IMR-90 (cell line): ENCODE measurements at places on chromosomes 12 and 14. TPM values are rescaled to one million over a fixed set of nuclear protein-coding genes. Genes with fewer than 3 reads are reported as not detected.

DNA sequence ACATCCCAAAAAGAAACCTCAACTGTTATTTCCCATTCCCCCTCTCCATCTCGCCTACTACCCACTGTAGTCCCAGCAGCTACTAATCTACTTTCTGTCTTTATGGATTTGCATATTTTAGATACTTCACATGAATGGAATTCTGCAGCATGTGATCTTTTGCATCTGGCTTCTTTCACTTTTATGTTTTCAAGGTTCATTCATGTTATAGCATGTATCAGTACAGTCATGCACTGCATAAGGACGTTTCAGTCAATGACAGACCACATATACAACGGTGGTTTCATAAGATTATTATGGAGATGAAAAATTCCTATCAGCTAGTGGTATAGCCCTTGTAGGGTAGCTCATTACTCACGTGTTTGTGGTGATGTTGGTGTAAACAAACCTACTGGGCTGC is 24.5 kb downstream of the PCNX4 start:
- peak; percentile 26 for DNase-seq

DNA sequence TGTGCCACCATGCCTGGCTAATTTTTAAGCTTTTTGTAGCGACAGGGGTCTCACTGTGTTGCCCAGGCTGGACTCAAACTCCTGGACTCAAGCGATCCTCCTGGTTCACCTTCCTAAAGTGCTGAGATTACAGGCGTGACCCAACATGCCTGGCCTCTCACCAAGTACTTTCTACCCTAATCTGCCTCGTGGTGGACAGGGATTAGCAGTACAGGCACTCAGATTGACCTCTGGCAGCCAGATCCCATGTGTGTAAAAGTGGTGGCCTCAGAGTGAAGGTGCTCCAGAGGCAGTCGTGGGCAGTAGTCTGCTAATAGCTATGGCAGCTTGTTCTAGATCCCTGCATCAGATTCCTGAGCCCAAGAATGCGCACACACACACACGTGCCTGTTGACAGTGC is 30.9 kb downstream of the MTHFD1 start:
- DNase-seq = no peak

GRCh38 chr14:77327111-77327510 is 6.3 kb downstream of the GSTZ1 start:
- no peak for DNase-seq

GRCh38 chr12:131795690-131796410 is 32.3 kb upstream of the MMP17 start:
- DNase-seq = no peak

DNA sequence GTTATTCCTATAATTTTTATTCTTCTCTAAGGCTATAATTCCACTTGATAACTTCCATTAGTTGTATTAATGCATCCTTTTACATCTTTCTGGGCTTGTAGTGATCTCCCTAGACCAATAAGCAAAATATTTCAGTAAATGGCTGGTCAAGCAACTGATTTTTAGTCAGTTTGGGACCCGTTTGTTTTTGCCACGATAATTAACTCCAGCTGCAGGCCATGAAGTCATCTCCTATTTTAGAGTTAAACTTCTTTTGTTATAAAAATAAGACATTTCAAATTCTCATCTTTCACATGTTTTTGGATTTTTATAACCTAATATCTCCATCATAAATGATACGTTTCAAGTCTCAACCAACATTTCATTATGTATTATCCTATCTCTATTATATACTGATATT is 49.4 kb downstream of the MAGOHB start:
- DNase-seq = no peak

DNA sequence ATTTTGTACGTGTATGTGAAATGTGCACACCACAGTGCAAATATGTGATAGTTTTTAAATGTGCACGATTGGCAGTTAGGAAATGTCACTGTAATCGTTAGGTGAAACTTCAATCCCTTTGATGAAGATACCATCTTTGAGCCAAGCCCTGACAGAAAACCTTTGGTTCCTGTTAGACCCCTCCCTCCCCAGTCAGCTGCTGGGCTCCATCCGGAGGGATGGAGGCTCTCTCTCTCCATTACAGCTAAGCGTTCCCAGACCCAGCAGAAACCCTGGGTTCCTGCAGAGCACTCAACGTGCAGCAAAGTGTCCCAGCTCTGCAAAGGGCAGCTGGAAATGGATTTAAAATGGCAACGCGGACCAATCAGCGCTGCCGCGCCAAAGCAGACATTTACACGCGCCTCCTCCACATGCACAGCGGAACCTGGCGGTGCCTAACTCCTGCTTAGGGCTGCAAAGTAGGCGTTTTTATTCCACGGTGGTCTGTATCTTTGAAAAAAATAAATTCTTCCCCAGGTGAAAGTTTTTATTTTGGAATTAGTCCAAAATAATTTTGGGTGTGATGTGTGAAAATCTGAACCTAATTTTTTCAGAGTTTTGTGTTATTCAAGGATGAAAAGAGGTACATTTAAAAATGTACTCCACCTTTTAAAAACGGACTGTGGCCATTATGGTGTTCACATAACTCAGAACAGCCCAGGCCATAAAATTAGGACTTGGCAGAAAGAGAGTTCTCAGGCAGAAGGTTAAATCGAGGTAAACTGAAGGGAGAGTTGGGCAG is 1.4 kb upstream of the HMGA2 start:
- peak; percentile 79 for DNase-seq

GRCh38 chr14:43418324-43418723 is 1088.8 kb downstream of the FSCB start:
- DNase-seq = no peak

- DNase-seq = no peak
Observed at GRCh38 chr14:78673845-78674244, 503.7 kb downstream of the NRXN3 start.

- DNase-seq = no peak
Observed at GRCh38 chr12:101039848-101040531, 170.0 kb downstream of the SLC5A8 start.

DNA sequence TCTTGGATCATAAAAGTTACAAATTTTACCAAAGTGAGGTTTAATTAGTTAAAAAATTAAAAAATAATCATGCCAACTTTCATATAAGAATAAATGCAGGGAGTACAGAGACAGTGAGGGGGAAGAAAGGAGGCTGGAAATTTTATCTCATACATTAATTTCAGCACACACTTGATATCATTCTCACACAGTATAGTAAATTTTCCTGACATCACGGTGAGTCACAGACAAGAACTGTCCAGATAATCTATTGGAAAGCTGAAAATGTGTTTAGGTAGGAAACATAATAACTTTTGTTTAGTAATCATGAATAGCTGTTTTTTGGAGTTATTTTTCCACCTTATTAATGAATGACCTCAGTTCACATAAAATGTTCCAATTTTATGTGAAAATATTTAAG is 1204.8 kb downstream of the GALC start:
- DNase-seq = peak; percentile 47

The ACRBP gene
- polyA plus RNA-seq = 0.27 and 0.38 TPM in 2 replicates

The GOLGA5 gene
- 30.4 and 35.0 TPM in 2 replicates for polyA plus RNA-seq

The AICDA gene
- not detected in 2 replicates for polyA plus RNA-seq

The BMAL2 gene
- polyA plus RNA-seq = 8.7 and 11.0 TPM in 2 replicates

The ARF6 gene
- 28.8 and 32.1 TPM in 2 replicates for polyA plus RNA-seq

The SERPINA12 gene
- polyA plus RNA-seq = not detected in 2 replicates

The GDF11 gene
- polyA plus RNA-seq = 12.9 and 13.6 TPM in 2 replicates

The TAS2R42 gene
- polyA plus RNA-seq = not detected in 2 replicates

The CCDC197 gene
- not detected in 2 replicates for polyA plus RNA-seq
